ENCODE measurements at places on chromosomes 11 and 22.
A peak's percentile ranks its signal among the peaks of the same experiment; 100 is the strongest.

DNA sequence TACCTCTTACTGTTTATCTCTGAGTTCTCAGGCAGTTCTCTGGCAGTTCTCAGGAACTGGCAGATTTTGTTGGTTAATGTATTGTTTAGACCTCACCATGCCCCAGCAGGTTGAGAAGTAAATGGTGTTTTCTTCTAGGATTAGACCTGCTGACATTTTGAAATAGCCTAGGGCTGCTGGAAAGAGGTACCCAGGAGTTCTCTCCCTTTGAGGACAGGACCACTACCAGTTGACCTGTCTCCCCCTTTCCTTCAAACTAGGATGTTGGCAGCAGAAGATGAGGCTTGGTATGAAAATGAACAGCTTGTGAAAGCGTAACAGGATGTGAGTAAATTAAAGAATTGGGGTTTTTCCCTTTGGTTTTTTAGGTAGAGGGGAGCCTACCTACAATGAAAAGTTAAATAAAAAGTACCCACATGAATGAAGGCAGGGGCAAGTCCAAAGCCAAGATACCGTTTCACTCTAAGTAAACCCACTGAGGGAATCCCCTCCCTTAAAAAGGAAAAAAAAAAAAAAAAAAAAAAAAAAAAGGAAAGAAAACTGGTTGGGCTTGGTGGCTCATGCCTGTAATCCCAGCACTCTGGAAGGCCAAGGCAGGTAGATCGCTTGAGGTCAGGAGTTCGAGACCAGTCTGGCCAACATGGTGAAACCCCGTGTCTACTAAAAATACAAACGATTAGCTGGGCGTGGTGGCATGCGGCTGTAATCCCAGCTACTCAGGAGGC lies 96.2 kb downstream of the PDHX start:
- DNase-seq = peak; percentile 37

DNA sequence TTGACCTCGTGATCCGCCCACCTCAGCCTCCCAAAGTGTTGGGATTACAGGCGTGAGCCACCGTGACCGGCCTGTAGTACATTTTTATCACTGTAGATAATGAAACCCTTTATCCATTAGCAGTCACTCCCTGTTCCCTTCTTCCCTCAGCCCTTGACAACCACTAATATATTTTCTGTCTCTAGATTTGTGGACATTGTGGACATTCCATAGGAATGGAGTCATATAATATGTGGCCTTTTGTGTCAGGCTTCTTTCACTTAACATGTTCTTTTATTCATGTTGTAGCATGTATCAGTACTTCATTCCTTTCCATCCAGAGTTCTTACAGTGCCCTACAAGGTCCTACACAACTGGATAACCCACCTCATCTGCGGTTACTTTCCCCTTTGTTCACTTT lies 30.5 kb downstream of the RRM1 start:
- DNase-seq = no peak

- no peak for DNase-seq
Observed at GRCh38 chr22:36143066-36143815, 17.3 kb downstream of the APOL3 start.

GRCh38 chr11:50187220-50187619 lies 154.5 kb downstream of the OR4C45 start:
- DNase-seq = no peak

DNA sequence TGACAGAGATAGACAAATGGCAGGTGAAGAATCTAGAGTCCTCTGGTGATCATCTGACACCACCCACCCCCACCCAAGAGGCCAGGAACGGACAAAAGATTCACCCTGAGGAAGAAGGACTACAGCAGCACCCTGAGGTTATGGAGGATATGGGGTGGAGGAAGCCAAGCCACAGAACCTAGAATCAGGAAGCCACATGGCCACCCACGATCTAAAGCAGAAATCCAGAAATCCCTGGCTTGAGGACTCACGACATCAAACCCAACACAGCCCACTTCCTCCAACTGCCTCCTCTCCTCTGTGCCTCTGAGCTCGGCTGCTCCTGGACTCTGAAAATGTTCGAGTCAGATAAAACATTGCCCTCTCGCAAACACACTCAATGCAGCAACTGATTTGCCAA lies 364.3 kb downstream of the SHANK2 start:
- no peak for DNase-seq

DNA sequence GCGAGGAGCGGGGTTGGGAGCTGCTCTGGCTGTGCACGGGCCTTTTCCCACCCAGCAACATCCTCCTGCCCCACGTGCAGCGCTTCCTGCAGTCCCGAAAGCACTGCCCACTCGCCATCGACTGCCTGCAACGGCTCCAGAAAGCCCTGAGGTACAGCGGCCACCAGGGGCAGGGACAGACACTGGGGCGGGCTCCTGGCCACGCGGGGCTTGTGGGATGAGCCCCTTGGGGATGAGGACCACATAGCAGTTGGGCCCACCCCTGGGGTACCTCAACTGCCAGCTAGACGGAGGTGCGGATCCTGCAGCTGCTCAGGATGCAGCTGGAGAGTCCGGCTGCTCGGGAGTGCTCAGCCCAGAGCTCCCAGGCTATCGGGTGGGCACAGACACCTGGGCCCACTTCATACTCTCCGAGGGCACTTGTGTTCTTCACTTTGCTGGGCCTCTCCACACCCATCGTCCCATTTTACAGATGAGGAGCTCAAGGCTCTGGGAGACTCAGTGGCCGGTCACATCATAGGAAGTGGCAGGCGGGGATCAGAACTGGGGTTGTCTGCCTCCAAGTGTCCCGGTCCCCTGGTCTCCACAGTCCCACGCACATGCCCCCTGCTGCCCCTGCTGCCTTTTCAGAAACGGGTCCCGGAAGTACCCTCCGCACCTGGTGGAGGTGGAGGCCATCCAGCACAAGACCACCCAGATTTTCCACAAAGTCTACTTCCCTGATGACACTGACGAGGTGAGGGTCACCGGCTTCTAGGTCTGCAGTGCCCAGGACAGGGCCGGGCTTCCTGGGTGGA lies 77.6 kb downstream of the MYO7A start:
- DNase-seq = no peak

GRCh38 chr11:85828640-85828978 lies 17.7 kb upstream of the SYTL2 start:
- no peak for DNase-seq

- no peak for DNase-seq
Observed at GRCh38 chr11:19436932-19437331, 196.2 kb upstream of the E2F8 start.
